ENCODE measurements at places on chromosomes 2 and 18.

DNA sequence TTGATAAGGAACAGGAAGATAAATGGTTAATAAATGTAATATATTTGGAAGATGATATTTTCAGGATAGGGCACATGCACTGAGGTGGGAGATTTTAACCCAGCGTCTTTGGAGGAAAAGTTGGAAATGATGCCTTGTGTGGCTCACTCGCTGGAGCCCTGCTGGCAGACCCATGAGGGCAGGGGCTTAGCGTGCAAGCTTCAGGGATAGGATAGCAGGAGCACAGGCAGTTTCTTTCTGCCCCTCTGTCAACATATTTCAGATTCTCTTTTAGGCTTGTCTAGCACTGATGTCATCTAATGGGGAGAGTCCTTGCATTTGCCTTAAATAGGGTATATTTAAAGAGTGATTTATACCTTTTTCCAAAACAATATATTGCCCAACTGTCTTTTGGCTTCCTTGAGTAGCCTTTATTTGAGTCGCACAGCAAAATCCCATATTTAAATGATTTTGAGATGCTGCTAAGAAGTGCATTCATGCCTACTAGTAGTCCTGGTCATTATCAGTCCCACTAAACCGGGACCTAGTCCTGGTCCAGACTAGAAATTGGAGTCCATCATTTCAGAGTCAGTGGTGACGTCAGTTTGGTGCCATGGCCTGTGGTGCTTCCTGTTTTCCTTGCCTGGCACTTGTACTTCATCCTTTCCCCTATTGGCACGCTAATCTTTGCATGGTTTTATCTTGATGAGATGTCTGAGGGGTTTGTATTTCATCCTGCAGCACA is 45.8 kb downstream of the SH3RF3 start:
- DNase-seq, result no peak

DNA sequence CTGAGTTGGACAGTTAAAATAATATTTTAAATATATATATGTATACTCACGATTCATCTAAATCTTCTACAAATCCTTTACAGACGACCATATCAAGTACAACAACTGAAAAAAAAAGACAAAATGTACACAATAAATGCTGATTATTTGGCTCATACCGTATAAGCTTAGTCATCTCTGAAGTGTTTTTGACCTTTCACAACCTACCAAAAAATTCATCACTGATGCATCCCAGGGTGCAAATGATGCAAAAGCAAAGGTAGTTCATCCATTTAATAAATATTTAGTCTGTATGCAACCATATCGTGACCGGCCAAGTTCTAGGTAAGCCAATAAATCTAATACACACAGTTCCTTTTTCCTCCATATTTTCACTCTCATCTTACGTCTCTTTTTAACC is 1.1 kb downstream of the TMX3 start:
- DNase-seq, result no peak

- DNase-seq, result no peak
These were observed 2.0 kb downstream of the GAREM2 start for GRCh38 chr2:26174691-26175465.

GRCh38 chr2:1207962-1208510 is 205.2 kb upstream of the TPO start:
- no peak for DNase-seq

GRCh38 chr2:42762823-42763804 is 821 bp downstream of the OXER1 start:
- no peak for DNase-seq

GRCh38 chr2:159807183-159808031 is 9.4 kb upstream of the CD302 start:
- peak; percentile 69 for DNase-seq
